ENCODE measurements at places on chromosomes 3 and 15.

DNA sequence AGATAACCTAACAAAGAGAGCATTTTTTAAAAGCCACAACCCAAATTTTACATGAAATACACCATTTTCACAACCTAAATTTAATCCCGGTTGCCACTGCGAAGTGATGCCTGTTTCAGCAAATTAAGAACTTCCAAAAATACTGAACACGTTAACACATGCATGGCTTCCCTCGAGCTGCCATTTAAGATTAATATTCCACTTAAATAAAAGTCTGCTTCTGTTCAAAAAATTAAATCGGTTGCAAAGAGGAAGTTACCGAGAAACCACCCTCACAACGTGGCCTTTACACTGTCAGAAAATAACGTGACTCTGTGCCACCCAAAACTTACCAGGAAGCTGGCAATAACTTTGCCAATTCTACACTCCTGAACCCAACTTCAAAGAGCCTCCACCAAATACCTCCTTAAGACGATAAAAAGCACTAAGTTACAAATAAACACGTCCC, 1.2 kb downstream of the TBL1XR1 start:
- no peak for DNase-seq

GRCh38 chr15:99631255-99631654, 65.5 kb downstream of the MEF2A start:
- DNase-seq = no peak

DNA sequence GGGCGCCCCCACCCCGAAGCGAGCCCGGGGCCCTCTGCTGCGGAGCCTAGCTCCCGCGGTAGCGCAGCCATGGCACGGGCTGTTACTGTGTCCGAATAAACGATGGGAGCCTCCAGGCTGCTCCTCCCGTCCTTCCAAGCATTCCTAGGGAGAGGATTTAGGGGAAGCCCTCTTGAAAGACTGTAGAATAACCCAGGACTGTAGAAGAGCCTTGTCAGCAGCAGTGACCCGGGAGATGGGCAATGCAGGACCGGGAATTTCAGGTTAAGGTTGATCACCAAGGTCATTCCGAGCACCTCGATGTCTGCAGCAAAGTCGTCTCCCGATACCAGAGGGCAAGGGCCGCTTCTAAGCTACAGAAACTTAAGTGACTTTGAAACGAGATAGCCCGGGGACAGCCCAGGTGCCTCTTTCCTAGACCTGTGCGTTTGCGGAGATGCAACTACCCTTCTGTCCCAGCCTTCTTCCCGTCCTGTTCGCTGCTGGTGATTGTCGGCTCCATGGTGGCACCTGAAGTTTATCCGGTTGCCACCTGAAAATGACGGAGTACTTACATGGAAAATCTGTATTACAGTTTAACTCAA, 753 bp upstream of the MYO5A start:
- no peak for DNase-seq

DNA sequence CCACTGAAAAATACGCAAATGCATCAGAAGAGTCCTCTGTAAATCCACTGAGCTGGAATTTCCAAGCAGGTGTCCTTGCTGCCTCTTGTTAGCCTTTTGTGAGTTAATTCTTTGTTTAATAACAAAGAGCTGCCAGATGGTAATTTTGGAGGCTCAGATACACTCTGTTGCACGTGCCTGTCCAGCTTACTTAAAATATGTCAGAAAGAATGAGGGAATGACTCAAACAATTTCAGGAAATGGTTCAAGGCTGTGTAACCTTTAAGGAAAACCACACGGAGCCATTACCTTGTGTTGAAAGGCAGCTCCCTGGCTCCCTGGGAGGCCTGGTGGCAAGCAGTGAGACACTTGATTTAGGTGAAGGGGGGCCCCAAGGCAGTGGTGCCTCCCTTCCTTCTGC, 302.2 kb upstream of the CTDSPL start:
- DNase-seq = peak; percentile 79

DNA sequence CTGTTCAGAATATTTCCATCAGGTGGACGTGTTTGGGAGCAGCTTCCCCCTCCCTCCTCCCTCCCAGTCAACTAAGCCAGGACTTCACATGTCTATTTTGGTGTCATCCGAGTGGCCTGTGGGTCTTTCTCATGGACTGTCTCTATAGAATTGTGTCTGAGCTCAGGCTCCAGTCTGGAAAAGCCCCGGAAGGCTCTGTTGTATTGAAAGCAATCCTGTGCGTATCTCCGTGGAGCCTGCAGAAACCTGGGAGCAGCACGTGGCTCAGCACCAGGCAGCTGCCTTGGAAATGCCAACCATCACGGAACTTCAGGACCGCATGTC, 25.2 kb downstream of the COLQ start:
- no peak for DNase-seq

GRCh38 chr3:128345196-128345595, 121.5 kb downstream of the DNAJB8 start:
- DNase-seq = no peak

- no peak for DNase-seq
Observed at GRCh38 chr15:78195735-78196201, 38.6 kb downstream of the ACSBG1 start.

DNA sequence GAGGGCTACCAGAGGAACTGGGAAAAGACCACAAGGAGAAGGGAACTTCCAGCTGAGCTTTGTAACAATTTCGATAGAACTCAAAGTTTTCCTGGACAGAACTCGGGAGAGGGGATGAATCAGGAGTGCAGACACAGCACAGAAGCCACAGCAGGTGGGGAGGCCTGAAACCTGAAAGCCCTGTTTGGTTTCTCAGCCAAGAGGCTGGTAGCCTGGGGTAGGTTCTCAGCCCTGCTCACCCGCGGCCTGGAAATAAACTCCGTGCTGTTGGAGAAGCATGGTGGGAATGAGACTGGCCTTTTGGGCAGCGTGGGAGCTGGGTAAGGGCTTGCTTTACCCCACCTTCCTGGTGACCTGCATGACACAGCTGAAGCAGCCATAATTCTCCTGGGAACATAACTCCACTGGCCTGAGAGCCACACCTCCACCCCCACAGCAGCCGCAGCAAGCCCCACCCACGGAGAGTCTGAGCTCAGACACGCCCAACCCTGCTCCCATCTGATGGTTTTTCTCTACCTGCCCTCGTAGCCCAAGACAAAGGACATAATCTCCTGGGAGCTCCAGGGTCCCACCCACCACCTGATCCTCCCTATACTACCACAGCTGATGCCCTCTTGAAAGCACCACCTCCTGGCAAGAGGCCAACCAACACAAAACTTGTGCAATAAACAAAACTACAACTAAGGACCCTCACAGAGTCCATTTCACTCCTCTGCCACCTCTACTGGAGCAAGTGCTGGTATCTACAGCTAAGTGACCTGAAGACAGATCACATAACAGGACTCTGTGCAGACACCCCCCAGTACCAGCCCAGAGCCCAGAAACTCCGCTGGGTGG, 52.5 kb upstream of the CHRM5 start:
- DNase-seq = no peak

DNA sequence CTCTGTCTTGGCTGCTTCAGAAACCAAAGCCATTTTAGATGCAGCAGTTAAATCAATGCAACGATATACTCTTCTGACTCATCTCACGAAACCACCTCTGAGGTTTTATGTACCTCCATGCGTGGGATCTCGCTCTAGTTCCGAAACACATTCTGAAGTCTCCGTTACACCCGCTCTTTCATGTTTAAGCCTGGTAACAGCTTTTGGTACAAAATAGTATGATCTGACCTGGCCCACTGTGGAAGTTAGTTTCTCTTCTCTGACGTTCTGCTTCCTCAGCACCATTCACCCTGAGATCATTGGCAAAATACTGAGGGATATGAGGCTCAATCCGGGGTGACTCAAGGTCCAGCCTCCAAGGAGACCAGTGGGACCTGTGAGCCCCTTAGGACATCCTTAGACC, 121.9 kb downstream of the TMEM266 start:
- no peak for DNase-seq

GRCh38 chr15:100520132-100520921, 8.4 kb downstream of the CERS3 start:
- DNase-seq = no peak

GRCh38 chr3:129416415-129416814, 12.0 kb downstream of the EFCAB12 start:
- no peak for DNase-seq

GRCh38 chr15:90205886-90206285, 4.8 kb downstream of the SEMA4B start:
- no peak for DNase-seq

GRCh38 chr3:158205994-158206393, 96.1 kb downstream of the RSRC1 start:
- no peak for DNase-seq

All from fibroblast of skin of abdomen (primary cell).